ENCODE measurements at places on chromosomes 4 and X.
A peak's percentile ranks its signal among the peaks of the same experiment; 100 is the strongest.

DNA sequence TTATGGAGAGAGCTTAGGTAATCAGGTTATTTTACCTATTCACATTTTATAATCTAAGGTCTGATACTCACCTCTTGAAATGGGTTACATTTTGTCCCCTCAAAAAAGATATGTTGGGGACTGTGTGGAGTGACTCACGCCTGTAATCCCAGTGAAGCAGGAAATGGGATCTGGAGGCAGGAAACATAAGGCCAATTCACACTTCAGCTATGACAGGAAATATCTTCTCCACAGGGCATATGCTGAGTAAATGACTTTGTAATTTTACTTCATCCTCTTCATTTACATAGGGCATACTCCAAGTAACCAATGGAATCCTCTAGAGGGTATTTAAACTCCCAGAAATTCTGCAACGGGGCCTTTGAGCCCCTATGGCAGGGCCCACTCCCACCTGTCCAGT lies 54.8 kb upstream of the ZMAT1 start:
- no peak for DNase-seq

DNA sequence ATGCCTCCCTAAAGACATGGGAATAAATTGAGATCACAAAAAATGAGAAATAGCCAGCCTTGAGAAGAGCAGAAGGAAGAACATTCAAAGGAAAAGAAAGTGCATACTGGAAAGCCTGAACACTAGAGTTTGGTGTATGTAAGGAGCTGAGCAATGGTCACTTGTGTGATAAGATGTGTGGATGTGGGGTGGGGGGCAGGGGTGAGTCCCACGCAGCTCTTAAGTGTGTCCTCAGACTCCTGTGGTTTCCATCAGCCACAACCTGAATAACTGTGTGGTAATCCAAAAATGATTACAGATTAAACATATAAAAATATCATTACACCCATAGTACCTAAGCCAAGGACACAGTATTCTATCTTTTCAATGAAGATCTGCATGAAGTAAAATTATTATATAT lies 59.9 kb downstream of the ELOVL6 start:
- no peak for DNase-seq

DNA sequence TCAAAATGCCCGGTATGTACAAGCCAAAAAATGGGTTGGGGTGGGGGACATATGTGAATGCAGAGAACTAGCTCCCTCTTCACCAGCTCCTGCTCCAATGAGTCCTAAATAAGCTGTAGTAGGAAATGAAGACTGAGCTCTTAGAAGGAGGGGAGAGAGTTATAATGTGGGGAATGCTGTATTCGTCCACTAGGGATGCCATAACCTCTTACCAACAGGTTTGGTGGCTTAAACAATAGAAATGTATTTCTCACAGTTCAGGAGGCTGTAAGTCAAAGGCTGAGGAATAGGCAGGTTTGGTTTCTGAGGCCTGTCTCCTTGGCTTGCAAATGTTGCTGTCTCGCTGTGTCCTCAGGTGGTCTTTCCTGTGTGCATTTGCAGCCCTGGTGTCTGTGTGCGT lies 4.4 kb upstream of the INPP4B start:
- DNase-seq, result no peak

- DNase-seq, result no peak
Observed at GRCh38 chr4:38670939-38671591, 7.1 kb downstream of the KLF3 start.

GRCh38 chrX:100204534-100204933 lies 205.5 kb downstream of the PCDH19 start:
- no peak for DNase-seq

GRCh38 chr4:187865914-187866313 lies 129.7 kb upstream of the ZFP42 start:
- DNase-seq, result no peak

DNA sequence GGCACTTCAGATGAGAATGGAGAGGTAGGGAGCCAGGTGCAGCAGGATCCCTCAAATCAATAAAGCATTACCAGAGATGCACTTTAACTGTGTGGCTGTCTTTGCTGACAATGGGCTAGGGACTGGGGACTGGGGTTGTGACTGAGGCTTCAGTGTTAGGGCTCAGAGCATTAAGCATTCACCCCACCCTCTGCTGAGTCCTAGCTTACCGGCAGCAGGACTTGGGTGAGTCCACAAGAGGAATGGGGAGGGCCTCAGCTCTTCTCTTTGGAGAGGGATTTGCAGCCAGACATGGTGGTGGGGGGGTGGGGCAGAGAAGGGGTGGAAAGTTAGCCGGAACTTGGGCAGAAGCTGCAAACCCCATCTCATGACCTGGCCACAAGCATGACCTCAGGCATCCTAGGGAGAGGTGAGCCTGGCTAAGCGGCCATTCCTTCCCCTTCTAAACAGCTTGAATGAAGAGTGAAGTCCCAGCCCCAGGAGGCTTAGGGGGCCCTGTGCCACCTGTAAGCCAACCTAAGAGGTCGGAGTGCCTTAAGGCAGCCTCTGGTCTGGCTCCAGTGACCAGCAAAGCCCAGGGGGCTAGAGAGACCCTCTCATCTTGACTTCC lies 78.4 kb downstream of the STARD8 start:
- no peak for DNase-seq

DNA sequence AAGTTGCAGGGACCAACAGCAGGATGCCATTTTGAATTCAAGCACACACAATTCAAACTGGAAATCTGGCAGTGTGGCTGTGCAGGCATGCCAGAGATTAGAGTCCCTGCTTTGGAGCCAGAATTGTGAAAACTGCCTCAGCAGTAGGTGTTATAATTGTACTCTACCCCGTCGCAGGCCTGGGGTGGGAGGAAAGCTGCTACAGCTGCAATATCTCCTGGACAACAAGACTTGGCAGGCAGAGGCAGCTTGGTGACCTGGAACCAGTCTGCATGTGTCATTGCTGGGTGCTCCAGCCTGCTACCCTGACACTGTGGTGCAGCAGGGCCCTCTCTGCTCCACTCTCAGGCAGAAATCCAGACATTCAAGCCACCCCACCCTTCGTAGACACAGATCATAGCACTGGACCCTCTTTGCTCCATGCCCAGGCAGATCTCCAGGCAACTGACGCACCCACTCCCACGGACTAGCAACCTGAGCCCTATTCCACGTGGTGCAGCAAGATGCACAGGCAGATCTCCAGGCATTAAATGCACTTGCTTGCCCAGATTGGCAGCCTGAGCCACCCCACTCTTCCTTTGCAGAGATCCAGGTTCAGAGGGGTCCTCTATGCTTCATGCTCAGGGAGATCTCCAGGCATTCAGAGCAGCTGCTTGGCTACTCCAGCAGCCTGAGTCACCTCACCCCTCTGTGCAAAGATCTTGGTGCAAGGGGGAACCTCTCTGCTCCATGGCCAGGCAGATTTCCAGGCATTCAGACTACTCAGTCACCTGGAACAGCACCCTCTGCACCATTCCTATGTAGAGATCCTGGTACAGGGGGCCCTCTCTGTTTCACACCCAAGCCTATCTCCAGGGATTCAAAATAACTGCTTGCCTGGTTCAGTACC lies 140.5 kb downstream of the LRBA start:
- no peak for DNase-seq

DNA sequence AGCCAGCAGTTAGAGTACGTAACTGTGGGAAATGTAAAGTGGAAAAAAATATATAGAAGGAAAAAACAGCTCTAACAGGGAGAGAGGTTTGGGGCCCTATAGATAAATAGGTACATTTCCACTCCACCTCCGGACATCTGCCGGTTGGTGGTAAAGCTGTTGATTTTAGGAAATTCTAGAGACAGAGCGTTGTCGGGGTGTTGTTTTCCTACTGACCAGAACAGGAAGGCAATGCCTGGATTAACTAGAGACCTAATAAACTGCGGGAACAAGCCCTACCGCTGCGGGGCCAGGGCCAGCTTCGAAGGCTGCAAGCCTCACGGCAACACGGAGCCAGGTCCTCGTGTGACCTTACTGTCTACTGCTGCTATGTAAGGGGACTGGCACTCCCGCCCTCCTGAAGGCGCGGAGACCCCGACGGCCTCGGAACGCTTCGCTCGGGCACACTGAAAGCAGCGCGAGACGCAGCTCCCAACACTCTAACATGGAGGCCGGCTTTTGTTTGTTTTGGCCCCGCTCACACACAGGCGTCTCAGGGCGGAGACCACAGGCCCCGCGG lies 702 bp upstream of the CDKN2AIP start:
- no peak for DNase-seq

GRCh38 chr4:118770741-118771187 lies 65.2 kb downstream of the SEC24D start:
- DNase-seq, result no peak

DNA sequence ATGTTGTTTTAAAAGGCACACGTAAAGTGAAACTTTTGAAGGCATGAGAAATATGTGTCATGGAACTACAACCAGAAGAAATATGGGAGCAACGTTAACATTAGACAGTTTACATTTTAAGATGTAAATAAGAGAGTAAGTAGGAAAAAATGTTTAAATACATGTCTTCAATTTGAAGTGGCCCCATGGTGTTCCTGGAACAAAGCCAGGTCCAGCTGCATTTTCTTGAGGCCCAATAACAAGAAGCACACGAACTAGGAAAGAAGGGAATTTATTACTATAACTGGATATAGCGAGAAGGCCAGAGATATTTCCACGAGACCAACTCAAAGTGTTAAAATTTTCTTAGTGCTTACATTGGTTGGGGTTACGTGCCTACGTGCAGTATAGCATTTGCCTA lies 458.1 kb downstream of the KCTD8 start:
- no peak for DNase-seq

- peak; percentile 43 for DNase-seq
Observed at GRCh38 chrX:21745756-21746155, 12.2 kb downstream of the SMPX start.

GRCh38 chrX:13428053-13428786 lies 108.4 kb upstream of the ATXN3L start:
- DNase-seq, result no peak

- no peak for DNase-seq
Observed at GRCh38 chrX:85963736-85964135, 83.6 kb downstream of the CHM start.
